ENCODE measurements at places on chromosomes 7 and 10.

DNA sequence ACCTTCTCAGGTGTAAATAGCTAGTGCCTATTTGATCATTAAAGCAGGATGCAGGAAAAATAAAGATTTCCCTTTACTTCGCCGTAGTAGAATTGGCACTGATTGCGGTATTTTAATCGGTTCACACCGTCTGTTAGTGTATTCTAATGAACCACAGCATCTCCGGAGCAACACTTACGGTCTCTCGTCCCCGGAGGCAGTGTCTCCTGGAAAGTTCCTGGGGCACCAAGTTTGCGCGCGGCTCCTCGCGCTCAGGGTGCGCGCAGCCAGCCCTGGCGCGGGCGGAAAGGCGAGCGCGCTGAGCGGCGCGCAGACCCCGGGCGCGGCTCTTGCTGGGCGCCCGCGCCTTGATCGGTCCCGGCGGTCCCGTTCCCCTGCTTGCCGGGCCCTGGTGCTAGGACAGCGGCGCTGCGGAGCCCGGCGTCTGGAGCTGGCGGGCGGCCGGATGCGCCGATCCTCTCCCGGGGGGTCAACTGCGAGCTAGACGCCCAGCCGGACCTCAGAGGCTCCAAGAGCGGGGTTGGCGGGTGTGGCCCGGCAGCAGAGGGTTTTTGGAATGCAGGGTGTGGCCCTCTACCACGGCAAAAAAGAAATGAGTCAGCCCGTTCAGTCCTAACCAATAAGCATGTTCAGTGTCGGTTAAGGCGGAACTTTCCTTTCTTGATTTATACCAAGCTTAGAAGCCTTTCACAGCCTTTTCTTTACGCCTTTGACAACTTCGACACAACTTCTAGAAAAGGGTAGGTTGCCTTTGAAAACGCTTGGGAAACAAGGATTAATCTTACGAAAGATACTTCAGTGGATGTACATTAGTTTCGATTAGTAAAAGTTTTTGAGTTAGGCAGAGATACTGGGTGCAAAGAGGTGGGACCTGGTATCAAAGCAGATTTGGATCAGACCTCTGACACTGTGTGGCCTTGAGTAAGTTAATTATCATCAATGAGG is 166.8 kb upstream of the ASAH2 start:
- DNase-seq, result peak; percentile 64

GRCh38 chr10:88879534-88880281 is at the start of gene STAMBPL1:
STAMBPL1 (plus strand) TSS chr10:88880245; CDS start chr10:88901709, 21,464 bp downstream.
- peak; percentile 64 for DNase-seq

- DNase-seq, result no peak
Measured at GRCh38 chr7:156307193-156307592, 333.4 kb upstream of the RNF32 start.

- no peak for DNase-seq
Measured at GRCh38 chr10:117622471-117623184, 80.1 kb downstream of the EMX2 start.

DNA sequence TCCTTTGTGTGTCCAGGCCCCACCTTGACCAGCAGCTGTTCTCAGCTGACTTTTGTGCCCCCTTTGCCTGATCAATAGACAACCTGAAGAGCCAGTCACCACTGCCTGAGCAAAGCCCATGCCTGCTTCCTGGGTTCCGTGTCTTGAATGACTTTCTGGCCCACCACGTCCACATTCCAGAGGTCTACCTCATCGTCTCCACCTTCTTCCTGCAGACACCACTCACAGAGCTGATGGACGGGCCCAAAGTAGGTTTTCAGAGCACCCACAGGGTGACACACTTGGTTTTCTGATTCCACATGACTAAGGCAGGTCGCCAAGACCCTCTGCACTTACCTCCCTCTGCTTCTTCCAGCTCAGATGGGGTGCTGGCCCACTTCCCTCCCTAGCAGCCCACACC is 126.8 kb downstream of the WDFY4 start:
- DNase-seq, result no peak

- DNase-seq, result no peak
Measured at GRCh38 chr7:28002638-28003037, 178.0 kb downstream of the JAZF1 start.

- no peak for DNase-seq
Measured at GRCh38 chr7:97006055-97006815, 882 bp downstream of the DLX6 start.

GRCh38 chr7:39702133-39702532 is 78.8 kb downstream of the RALA start:
- DNase-seq, result no peak

- no peak for DNase-seq
Measured at GRCh38 chr10:49280001-49280408, 19.0 kb upstream of the C10orf71 start.

GRCh38 chr7:139875821-139876241 is 46.8 kb downstream of the TBXAS1 start:
- DNase-seq, result no peak

GRCh38 chr7:95772298-95772770 is at the start of gene DYNC1I1:
DYNC1I1 (plus strand) TSS chr7:95772554; CDS start chr7:95804730, 32,176 bp downstream.
- DNase-seq, result peak; percentile 71

DNA sequence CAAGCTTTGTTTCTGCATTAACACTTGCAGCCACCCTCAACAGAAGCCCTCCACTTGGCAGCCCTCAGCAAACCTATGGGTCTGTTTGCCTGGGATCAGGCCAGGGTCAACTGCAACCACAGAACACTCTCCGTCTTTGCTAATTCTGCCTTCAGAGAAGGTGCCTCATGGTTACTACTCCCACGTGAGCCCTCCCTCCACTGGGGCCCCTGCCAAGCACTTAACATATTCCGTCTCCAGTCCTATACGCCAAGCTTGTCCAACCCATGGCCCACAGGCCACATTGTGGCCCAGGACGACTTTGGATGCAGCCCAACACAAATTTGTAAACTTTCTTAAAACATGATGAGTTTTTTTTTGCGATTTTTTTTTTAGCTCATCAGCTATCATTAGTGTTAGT is 54.7 kb downstream of the HSPA12A start:
- DNase-seq, result no peak

DNA sequence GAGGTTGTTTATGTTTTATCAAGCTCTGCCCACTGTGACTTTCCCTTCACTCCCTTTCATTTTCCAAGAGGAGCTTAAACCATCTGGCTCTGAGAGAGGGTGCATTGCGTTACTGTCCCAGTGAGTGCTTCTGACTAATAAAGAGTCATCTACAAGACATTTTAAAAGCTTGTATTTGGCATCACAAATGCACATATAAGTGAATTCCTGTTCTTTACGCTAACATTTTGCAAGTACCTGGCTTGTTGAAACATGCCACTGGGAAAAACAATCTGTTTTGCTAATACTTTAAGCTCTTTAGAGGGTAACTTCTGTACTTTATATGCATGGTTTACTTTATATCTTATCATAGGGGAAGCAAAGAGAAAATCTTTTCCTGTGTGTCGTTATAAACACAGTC is 534.6 kb upstream of the POM121L12 start:
- DNase-seq, result no peak

DNA sequence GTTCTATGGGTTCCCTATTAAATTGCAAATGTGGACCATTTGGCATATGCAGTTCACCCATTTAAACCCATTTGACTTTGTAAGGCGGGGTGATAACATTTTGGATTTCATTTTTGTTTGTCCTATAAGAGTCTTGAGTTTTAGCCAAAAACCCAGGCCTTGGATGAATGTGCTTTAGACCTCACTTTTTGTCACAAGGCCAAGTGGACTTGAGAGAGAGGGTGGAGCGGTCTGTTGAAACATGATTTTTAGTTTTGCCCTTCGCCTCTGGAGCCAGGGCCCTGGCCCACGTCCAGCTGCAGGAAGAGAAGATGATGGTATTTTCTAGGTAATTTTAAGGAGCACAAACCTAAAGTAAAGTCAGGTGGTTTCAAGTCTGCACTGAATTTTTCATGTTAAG is 260.1 kb downstream of the SLC25A13 start:
- no peak for DNase-seq

DNA sequence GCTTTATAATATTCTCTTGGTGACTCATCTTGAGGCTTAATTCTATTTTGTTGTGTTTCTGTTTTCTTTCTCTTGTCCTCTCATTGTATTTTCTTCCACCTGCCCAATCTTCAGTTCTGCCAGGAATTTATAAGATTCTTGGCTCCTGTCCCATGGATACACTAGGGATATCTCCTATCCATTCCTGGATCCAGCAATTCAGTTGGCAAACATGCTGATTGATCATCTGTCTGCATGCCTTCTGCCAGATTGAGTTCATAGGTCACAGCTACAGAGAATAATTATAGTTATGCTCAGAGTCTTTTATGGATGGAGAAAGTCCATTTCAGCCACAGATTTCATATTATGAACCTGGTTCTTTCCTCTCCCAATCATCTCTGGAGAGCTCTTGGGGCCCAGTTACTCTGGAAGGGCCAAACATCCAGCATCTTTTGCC is 140.4 kb upstream of the MAGI2 start:
- DNase-seq, result no peak

DNA sequence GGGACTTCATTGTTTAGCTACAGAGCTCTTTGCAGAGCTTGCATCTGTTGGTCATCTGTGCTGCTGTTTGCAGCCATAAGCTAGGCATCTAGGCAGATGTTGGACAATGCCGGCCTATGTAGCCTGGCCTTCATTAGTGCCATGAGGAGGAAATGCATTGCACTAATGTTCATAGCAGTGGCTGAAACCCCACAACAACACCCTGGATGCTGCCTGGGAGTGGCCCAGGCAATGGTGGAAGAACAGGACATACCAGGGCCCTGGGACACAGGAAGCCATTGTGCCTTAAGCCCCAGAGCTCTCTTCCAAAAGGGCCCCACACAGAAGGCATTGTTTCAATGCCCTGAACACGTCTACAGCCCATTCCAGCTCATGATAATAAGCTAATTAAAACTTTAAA is 131.5 kb upstream of the LYZL1 start:
- peak; percentile 69 for DNase-seq

- no peak for DNase-seq
Measured at GRCh38 chr7:132099163-132099562, 477.1 kb downstream of the PLXNA4 start.

GRCh38 chr7:7861211-7861633 is 107.4 kb upstream of the GLCCI1 start:
- DNase-seq, result no peak

- no peak for DNase-seq
Measured at GRCh38 chr7:1912593-1913465, 242.8 kb downstream of the ELFN1 start.

DNA sequence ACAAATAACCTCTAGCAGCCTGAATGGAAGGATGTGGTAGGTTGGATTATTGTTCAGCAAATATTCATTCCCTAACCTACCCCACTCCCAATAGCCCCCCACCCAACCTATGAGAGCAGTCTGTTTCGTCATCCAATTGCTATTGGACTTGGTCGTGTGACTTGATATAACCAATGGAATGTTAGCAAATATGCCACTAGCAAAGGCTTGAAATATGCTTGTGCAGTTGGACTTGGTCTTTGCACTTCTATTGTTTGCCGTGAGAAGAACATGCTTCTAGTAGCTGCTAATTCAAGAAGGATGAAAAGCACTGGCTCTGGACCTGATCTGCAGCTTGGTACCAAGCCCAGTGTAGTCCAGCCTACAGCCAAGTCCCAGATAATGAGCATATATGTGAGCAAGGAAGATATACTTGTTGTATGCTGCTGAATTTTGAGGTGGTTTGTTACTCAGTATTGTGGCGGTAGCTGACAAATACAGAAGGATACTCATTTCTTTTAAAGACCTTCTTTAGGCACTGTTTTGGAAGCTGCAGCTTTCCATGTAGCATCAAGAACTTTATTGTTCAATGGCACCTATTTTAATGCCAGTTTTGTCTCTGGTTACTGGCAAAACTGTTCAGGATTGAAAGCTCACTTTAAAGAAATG is 180.4 kb downstream of the EXOC4 start:
- DNase-seq, result no peak

DNA sequence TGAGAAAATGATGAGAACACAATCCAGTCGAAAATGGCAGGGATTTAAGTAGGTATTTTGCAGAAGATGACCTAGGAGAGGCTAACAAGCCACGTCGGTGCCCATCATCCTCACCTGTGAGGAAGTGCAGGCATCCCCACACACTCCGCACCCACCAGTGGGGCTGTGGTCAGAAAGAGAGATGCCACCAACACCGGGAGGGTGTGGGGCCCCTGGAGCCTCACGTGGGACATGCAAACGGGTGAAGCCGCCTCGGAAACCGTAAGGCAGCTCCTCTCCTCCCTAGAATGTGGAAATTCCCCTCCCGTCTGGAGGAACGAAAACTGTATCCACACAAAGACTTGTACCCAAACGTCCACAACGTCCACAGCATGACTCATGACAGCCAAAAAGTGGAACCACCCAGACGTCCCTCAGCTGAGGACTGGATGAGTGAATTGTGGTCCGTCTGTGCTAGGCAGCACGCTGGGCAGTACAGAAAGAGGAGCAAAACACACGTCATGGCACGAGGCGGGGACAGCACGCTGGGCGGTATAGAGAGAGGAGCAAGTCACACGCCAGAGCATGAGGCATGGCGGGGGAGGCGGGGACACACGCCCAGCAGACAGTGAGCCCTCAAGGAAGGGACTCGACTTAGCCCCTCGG is 246.0 kb downstream of the ELFN1 start:
- DNase-seq, result no peak

- peak; percentile 37 for DNase-seq
Measured at GRCh38 chr10:387909-388660, 252.8 kb downstream of the ZMYND11 start.

DNA sequence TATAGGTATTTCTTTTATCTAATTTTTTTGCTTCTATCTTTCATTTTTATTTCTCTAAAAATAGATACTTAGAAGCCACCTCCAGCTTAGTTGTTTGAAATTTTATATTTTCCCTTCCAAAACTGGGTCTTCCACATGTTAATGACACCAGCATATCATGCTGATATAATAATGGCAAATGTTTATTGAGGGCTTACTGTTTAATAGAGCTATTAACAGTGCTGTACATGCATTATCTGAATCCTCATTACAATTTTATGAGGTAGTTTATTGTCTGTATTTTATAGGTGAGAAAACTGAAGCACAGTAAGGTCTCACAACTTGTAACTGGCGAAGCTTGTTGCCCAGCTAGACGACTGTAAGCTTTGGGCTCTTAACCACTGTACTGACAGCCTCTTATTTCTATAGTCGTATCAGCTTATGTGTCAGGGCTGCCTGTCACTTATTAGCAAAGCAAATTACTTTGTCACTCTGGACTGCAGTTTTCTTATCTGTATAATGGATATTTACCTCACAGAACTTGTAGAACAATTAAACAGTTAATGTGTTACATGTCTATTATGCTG is 51.2 kb downstream of the ANKIB1 start:
- no peak for DNase-seq

DNA sequence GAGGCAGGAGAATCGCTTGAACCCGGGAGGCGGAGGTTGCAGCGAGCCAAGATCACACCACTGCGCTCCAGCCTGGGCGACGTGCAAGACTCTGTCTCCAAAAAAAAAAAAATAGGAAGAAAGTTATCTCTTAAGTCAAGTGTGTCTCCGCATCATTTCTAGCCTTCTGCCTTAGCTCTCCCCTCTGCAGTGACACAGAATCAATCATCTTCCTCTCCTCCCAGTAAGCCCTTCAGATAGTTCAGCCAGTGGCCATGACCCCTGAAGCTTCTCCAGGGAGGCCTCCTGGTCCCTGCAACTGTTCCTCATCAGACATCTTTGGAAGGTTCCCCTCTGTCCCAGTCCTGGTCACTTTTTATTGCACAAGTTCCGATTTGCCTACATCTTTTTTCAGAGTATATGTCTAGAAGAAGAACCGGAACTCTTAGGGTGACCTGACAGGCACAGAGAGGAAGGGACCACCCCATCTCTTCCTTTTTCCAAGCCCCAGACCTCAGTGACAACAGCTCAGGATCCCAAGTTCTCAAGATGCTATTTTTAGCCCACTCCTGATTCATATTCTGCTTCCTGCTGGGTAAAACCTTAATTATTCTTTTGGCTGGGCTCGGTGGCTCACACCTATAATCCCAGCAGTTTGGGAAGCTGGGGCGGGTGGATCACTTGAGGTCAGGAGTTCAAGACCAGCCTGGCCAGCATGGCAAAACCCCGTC is 6.6 kb upstream of the RHBDD2 start:
- DNase-seq, result no peak
